ENCODE measurements at places on chromosomes 2 and 18.

- no peak for DNase-seq
These were observed 46.3 kb upstream of the LTBP1 start for GRCh38 chr2:32900246-32900973.

DNA sequence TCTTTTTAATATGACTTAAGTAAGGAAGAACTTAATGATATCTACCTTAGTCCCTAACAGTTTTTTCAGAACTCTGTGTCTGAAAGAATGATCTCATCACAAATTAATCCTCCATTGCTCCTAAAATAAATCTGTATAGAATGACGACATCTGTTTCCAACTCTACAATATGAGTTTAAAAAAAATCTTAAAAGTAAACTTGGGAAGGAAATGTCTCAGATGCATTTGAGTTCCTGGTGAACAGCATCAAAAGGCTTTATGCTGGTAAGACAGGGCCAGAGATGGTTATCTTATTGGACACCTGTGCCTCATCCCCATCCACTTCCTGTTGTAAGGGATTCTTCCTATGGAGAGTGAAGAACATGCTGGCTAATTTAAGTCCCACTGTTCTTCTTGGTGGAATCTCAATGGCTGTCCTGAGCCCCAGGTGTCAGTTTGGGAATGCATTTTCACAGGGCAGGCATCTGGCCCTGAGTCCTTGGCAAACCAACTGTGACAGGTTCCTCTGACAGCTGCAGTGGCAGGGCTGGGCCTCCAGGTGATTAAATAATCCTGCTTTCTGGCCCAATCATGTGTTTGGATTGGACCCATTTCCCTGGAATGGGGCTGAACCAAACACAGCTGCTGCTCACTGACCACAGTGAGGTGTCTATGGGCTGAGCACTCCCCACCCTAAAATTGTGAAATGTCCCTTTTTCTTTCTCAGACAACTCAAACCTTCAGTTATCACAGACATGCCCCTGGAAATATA is 12.9 kb upstream of the NCKAP5 start:
- peak; percentile 15 for DNase-seq

- DNase-seq: no peak
These were observed 89.5 kb upstream of the NCK2 start for GRCh38 chr2:105655244-105655643.

DNA sequence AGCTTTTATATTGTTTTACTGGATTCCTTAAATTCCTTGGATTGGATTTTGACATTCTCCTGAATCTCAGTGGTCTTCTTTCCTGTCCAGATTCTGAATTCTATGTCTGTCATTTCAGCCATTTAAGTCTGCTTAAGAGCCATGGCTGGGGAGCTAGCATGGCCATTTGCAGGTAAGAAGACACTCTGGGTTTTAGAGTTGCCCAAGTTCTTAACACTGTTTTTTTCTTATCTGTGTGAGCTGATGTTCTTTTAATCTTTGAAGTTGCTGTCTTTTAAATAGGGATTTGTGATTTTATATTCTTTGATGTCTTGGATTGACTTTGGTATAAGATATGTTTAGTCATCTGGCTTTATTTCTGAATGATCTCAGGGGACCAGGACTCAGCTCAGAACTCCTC is 677.2 kb downstream of the CCDC85A start:
- no peak for DNase-seq

- DNase-seq: no peak
These were observed 180.7 kb downstream of the RAD51AP2 start for GRCh38 chr2:17337507-17337906.

GRCh38 chr2:9002313-9002636 is 1.2 kb downstream of the MBOAT2 start:
- DNase-seq: no peak

GRCh38 chr18:79355433-79356335 is 40.0 kb upstream of the NFATC1 start:
- no peak for DNase-seq

DNA sequence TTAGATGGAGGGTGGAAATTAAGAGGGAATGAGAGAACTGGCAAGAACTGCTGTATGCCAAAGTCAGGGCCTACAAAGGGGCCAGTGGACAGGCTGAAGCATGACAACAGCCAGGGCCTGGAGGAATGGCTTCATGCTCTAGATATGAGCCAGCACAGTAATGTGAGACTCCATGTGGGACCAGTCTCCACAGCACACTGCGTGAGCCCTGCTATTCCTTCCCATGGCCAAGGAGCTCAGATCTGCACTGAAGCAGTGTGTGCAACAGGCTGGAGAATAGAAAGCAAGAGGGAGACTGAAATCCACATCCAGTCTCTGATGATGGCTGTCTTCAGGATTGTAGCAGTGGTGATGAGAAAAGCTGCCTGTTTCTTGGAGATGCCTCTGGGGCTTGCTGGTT is 162.8 kb downstream of the TPGS2 start:
- DNase-seq: no peak

DNA sequence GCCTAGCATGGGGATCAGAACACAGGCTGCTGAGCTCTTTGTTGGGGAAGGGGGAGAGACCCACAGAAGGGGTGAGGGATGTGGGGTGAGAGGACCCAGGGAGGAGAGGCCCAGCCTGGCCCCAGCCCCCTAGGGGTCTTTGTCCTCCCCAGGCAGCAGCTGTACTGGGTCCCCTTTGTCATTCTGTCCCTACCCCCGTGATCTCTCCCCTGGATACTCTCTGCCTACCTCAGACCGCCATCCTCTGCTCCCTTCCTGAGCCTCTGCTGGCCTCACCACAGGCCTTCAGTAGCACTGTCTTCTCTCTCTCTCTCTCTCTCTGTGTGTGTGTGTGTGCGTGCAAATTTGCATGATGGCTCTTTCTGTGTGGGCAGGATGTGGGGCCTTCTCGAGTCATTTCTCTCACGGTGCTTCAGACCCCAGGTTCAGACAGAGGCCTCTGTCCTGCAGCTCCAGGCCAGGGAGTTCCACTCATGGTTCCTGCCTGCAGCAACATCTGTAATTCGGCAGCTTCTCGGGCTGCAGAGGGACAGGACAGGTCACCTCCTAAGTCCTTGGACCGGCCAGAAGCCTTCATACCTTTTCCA is 1.4 kb downstream of the PSD4 start:
- no peak for DNase-seq

DNA sequence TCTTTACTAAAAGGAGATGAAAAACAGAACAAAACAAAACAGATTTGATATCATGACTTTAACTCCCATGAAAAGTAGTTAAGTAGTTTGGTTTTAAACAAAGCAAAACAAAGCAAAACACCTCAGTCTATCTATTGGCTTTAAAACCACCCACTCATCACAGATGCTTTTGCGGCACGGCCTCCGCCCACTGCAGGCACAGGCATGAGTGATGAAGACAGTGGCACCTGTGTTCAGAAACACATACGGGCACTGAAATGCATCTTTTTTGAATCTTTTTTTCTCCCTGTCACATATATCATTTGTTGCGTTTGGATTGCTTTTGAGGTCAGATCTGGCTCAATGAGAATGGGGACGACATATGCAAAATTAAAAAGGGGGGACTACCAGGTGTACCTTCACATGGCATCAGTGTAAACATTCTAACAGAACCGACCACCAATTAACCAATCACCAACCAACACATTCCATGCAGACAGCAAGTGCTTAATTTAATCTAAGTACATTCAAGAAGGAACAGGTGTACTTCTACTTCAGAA is 147.4 kb upstream of the REV1 start:
- no peak for DNase-seq

DNA sequence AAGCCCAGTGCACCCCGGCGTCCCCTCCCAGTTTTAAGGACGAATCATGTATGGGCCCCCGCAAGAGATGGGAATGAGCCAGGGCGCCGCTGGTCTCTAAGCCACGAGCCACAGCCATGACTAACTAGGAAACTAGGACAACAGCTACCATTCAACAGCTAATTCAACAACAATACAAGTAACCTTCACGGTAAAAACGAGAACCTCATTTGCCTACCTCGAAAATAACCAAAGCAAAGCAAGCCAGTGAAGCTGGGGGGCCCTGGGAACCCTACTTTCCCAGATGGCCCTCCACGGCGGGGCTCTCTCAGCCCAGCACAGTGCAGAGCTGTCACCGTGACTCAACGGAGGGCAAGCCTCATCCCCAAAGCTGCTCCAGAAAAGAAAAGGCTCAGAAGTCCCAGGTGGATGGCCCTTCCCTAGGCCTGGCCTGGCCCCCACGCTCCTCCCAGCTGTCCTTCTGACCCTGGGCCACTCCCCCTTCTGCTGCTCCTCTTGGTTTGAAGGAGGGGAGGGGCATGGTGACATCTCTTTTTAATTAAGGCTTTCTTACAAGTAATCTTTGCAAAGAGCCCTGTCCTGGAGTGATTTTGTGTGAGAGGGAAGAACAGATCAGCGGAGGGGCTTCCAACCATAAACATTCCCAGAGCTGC is 126.3 kb downstream of the HDAC4 start:
- peak; percentile 65 for DNase-seq

DNA sequence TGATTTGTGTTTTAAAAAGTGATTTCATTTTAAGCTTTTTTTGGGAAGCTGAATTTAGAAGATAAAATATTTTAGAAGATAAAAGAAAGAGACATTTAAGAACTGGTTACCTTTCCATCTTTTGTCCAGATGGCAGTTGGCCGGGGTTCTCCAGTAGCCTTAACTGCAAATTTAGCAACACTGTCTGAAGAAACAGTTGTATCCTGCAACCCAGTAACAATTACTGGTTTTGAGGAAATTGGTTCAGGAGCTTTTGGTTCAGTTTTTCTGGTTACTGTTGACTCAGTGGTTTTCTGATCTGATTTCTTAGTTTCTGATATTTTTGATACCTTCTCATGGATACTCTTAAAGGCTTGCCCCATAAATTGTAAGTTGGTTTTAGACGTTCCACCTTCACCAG is 49.9 kb downstream of the PLEKHA3 start:
- DNase-seq: no peak

- DNase-seq: no peak
These were observed 112.0 kb downstream of the GBX2 start for GRCh38 chr2:236056141-236056540.

- no peak for DNase-seq
These were observed 70.8 kb downstream of the EPHA4 start for GRCh38 chr2:221501210-221501882.

GRCh38 chr2:161415034-161415986 is 787 bp upstream of the TBR1 start:
- DNase-seq: peak; percentile 53

GRCh38 chr2:205733648-205734047 is 51.3 kb downstream of the NRP2 start:
- DNase-seq: peak; percentile 94

DNA sequence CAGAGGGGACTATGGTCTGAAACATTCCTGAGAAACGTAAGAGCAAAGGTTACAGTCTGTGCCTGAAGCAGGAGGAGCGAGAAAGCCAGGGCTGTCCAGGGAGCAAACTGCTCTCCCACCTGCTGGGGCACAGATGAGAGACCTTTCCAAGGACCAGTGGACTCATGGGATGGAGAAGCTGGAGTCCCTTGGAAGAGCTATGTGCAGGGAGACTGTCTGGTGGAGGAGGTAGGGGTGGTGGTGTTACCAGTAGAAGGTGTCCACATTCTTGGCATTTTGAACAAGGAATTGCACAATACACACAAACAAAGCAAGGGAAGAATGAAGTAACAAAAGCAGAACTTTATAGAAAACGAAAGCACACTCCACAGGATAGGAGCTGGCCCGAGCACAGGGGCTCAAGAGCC is 97.9 kb upstream of the CYRIA start:
- no peak for DNase-seq

GRCh38 chr2:49271060-49271606 is 116.8 kb upstream of the FSHR start:
- no peak for DNase-seq

GRCh38 chr2:187918996-187919821 is 365.0 kb upstream of the TFPI start:
- no peak for DNase-seq

DNA sequence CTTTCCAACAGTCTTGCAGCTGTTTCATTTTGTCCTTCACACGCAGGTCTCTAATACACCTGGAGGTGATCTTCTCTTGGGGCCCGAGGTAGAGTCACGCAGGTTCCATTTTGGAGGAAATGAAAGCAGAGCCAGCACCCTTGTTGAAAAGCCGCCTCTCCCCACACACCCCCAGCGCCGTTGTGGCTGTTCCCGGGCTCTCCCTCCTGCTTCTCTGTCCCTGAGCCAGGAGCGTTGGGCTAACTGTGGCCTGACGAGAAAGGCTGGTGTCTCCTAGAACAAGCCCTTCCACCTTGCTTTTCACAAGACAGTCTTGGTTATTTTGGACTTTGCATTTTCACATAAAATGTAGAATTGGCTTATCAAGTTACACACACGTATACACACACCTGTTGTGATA is 16.3 kb downstream of the SNED1 start:
- DNase-seq: no peak

- no peak for DNase-seq
These were observed 644 bp upstream of the NEU2 start for GRCh38 chr2:233031556-233032500.

- no peak for DNase-seq
These were observed 28.8 kb downstream of the WDFY1 start for GRCh38 chr2:223916181-223916920.

- DNase-seq: no peak
These were observed 112.0 kb upstream of the CTDP1 start for GRCh38 chr18:79567481-79568147.

- no peak for DNase-seq
These were observed 96.1 kb upstream of the ODC1 start for GRCh38 chr2:10544252-10544651.

DNA sequence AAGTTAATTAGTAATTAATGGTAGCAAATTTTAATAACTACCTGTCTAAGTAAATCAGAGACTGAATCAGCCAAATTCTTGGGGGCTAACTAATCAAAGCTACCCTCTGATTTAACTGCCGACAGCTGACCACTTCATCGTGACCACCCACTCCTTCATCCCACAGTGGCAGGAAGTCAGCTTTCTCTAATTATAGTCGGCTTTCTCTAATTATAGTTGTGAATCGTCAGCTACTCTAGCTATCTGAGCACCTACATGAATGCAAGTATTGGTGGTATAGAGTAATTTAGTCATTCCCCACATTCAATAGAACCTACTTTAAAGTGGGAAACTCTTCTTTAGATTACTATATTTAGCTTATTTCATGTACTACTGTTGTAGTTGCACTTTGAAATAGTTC is 185.5 kb downstream of the PTGR3 start:
- DNase-seq: no peak

DNA sequence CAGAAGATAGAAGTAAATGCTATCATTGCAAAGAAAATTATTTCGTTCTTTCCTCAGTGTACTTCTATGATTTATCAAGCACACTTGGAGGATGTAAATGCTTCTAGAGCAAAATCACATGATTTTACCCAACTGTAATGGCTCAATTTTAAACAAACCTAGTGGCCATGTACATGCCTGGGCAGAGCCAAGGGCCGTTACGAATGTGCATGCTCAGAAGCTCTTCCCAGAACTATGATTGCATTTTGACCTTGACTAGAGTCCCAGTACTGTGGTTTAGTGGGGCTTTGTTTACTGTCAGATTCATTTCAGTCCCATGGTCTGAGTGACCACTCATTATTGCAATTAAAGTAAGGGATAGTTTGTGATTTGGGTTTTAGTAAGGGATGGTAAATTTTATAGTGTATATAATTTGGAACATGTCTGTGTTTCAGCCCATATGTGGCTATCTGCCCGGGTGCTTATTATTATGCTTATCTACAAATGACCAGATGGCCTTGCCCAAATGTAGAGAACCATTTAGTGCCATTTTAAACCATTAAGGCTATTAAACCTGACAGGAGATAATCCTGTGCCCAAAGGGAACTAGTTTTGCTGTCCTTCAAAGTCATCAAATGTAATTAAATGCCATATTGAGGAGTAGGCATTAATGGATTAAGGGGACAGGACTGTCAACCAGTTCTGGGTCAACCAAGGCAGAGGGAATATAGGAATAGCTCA is 239.1 kb downstream of the ICOS start:
- DNase-seq: peak; percentile 50

All from WERI-Rb-1 (cell line).